ENCODE measurements at places on chromosomes 4 and X. TPM values are rescaled to one million over a fixed set of nuclear protein-coding genes. Genes with fewer than 3 reads are reported as not detected.

GRCh38 chr4:170386971-170387370 lies 297.2 kb upstream of the AADAT start:
- DNase-seq: no peak

DNA sequence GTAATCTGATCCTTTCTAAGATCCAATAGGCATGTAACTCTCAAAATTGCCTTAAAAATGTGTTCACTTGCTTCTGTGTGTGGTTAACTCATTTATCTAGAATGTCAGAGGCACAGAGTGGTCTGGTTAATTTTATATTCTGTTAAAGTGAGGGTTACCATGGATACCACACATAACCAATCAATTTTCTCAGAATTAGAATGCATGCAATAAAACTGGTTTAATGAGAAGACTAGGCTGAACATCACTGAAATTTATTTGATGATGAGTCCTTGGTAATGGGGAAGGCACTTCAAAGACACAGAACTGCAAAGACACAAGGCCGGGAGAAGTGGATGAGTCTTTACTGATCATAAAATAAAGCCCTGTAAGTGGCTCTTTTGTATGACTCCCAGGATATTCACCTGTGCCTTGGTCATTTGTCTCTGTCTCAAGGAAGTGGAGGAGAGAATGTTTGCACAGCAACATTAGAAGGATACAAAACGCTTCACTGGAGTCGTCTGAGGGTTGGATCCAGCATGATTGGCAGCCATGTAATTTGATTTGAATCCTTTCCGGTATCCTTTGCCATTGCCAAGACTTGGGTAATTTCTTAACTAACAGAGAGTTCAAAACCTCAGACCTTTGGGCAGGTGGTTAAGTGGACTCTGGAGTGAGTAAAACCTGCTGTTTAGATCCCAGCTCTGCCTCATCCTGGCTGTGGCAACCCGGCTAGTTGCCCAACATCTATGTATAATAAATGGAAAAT lies 94.0 kb upstream of the RBPJ start:
- DNase-seq: no peak

DNA sequence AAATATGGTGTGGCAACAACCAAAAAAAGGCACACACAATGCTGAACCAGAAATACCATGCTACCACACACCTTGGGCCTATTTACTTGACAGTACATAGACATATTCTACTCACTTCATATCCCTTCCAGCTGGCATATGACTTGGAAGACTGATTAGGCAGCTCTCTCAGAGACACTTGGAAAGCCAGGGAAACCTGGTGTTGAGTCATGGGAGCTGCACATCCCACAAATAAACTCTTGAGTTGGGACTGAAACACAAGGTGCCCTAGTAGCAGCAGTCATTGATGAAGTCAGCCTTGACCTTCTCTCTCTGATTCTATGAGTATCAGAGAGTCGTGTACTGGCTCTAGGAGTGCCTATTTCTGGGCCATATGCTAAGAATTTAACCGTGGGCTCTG lies 776.6 kb upstream of the LCORL start:
- DNase-seq: no peak

DNA sequence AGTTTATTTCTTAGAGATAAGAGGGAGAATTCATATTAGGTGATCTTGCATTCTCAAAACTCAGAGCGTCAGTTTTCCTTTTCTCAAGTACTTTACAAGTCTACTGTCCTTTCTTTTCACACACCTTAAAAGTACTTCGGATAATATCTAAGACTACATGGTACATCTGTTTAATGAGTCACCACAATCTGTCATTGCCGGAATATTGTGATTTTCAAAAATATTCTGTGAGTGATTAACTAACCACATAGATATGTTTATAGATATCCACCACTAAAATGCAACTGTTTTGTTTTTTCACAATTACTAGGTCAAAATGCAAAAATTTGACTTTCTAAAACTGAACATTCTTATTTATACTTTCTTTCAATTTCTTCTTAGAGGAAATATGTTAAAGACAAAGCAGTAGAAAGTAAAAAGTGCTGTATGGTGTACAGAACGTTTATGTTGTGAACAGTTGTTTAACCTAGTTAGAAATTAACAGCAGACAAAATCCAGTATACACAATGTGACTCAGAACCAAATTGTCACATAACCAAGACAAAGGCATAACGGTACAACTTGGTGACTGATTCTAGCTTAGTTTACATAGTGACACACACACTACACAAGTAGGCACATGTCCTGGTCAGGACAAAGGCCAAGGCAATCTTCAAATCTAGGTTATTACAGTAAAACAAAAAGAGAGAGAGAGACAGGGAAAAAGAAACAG lies 482.9 kb downstream of the NAF1 start:
- peak; percentile 39 for DNase-seq

GRCh38 chrX:81054904-81055303 lies 146.8 kb downstream of the HMGN5 start:
- DNase-seq: no peak

DNA sequence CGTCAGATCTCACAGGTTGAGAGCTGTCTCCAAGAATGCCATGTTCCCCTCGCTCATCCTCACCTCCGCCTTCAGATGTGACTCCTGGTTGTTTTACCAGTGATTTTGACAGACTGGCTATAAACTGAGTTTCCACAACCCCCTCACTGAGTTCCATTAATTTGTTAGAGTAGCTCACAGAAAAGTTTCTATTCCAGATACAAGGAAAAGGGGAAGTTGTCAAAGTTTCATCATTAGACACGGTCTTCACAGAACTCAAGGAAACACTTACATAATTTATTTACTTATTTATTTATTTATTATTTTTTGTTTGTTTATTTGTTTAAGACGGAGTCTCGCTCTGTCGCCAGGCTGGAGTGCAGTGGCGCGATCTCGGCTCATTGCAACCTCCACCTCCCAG lies 55.7 kb upstream of the IQSEC2 start:
- no peak for DNase-seq

L1CAM gene
- not detected for total RNA-seq

SPOCK3 gene
- not detected for total RNA-seq

TMEM31 gene
- not detected for total RNA-seq

UGT2B28 gene
- not detected for total RNA-seq

CPEB2 gene
- 1.2 TPM for total RNA-seq
